ENCODE measurements at places on chromosomes 2 and 18. TPM values are rescaled to one million over a fixed set of nuclear protein-coding genes. Genes with fewer than 3 reads are reported as not detected.

DNA sequence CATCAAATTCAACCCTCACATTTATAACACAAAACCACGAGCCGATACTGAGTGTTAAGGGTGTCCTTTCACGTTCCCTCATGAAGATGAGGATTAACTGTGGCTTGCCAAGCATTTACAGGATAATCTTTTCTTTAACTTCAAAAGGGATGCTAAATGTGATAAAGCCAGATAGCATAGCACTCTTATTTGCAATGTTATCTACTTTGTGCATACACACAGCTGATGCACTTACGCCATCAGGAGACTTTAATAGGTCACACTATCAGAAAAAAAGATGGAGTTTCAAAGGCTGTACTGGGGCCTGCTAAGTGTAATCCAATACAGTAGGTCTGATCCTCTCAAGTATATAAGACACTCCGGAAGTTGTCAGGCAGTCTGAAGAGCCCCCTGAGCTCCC lies 572.7 kb downstream of the PIK3C3 start:
- no peak for DNase-seq

- no peak for DNase-seq
Observed at GRCh38 chr18:52553441-52553840, 213.4 kb downstream of the DCC start.

DNA sequence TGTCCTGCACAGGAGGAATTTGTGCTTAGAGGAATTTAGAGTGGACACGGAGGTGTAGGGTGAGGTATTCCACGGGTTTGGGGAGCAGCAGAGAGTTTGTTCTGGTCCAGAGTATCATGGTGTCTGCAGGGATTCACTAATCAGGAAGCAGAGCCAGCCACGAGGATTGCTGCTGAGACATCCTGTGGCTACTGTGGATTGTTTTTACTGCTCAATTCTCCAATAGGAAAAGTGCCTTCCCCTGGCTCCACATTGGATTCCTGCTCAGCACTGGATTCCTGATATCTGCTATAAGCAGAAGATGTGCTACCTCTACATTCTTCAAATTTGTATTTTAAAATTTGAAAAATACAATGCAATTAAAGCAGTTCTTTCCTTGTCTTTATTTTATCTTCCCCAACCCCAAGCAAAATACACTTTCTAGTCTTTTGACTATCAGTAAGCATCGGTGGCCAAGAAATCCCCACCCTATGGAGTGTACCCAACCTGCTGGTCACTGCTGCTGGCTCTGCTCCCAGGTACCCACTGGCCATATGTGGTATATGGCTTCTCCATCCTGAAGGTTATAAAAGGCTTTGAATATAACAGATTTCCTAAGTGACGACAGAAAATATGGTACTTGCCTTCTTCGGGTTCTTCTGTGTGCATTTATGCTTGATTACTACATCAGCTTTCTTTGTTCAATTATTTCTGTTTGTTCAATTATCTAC lies 1403.0 kb upstream of the NXPH2 start:
- DNase-seq, result no peak

- DNase-seq, result no peak
Observed at GRCh38 chr2:26767894-26768487, 3.9 kb downstream of the SLC35F6 start.

DNA sequence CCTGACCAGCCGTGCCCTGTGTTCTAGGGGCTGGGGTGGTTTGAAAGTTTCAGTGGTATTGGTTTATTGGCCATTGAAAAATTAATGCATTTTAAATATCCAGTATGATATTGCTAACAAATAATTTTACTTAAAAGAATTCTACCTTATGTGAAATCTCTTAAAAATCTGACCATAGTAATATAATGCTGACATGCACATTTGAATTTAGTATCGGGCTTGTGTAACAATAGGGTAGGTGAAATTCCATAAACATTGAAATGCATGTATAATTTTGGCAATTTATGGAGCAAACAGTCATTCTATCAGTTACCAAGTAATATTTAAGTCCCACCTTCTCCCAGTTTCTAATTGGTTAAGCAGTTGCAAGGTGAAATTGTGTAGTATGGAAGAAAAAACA lies 170.5 kb downstream of the DCDC2C start:
- DNase-seq, result no peak

DNA sequence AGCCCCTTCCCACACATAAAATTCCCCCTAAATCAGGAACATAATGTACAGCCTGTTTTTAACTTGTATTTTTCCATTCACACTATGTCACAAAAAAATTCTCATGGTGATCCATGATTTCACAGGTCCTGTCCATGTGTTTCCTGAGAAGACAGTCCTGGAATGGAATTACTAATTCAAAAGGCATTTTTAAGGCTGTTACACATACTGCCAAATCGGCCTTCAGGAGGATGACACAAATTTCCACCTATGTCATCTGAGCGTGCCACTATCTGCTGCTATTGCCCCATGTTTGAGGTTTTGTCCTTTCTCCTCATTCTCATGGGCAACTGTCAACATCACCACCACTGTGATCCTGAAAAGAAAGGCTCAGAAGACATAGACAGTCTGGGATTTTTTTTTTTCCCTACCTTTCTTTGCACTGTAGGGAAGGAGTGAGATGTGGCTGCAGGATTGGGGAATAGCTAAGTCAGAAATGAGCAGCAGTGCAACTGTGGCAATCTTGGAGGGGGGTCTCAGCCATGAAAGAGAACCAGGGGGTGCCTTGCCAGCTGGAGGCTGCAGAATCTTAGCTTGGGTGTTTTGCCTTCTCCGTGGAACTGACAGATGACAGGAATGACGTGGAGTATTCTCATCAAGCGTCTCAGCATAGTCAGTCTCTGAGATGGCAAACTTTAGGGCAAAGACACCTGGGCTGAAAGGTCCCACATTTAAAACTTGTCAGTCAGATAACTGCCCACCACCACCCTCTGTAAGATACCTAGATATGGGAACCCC lies 73.4 kb downstream of the MARCHF4 start:
- DNase-seq, result no peak

- DNase-seq, result no peak
Observed at GRCh38 chr2:205762881-205763280, 80.6 kb downstream of the NRP2 start.

ZNF804A gene
- total RNA-seq, result 2.0 TPM

STEAP3 gene
- total RNA-seq, result 19.0 TPM

FAM237A gene
- not detected for total RNA-seq

- no peak for DNase-seq
Observed at GRCh38 chr2:182625814-182626213, 90.2 kb upstream of the DNAJC10 start.

CYB5A gene
- total RNA-seq, result 74.9 TPM

DNA sequence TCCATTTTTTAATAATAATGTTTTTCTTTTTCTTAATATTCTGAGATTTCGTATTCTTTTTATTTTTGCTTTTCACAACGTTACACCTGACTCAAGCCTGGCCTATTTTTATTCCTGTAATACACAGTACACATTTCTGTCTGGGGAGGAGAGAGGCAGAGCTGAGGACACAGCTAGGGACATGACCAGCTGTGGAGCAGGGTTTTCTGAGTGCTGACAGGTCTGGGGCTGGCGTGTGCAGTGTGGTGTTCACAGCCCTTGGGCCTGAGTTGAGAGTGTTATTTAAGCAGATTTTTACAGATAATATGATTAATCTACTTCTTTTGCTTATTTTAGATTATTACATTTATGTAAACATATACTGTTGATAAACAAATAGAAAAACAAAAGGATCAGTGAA lies 55.9 kb downstream of the ZAP70 start:
- no peak for DNase-seq

- DNase-seq, result no peak
Observed at GRCh38 chr2:3305952-3306351, 71.7 kb downstream of the EIPR1 start.

REEP1 gene
- 6.4 TPM for total RNA-seq

DNA sequence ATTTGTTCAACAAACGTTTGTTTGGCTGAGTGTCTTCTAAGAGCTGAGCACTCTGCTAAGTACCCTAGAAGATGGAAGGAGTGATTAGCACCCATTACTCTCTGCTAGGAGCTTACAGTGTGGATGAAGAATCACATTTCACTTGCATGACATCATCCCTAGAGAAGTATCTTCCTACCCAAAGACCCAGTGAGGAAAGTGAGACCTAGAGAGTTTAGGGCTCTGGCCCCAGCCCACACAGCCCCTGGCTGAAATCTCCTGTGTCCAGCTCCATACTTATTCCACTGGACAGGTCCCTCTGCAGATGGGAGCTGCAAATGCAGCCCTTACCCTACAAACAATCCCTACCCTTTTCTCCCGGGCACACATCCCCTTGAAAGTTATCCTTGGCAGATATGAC lies 26.8 kb upstream of the EPAS1 start:
- DNase-seq, result no peak

- DNase-seq, result no peak
Observed at GRCh38 chr2:241511091-241511741, 2.8 kb upstream of the STK25 start.

DNA sequence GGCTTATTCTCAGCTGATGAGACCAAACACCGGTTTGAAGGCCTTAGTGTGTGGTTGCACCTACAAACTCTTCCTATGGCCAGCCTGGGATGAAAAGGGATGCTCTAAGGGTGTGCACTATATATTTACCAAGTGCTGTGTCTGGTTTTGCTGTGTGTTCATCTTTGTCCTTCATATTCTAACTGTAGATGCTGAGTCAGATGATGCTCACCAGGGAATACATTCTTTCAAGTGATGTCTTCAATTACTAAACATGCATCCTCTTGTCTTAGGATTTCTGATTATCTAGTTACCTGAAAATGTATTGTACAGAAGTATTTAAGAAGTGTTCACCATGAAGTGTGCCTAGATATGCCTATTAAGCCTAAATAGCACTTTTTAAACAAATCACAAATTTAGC lies 1111.6 kb upstream of the ZEB2 start:
- no peak for DNase-seq

DNA sequence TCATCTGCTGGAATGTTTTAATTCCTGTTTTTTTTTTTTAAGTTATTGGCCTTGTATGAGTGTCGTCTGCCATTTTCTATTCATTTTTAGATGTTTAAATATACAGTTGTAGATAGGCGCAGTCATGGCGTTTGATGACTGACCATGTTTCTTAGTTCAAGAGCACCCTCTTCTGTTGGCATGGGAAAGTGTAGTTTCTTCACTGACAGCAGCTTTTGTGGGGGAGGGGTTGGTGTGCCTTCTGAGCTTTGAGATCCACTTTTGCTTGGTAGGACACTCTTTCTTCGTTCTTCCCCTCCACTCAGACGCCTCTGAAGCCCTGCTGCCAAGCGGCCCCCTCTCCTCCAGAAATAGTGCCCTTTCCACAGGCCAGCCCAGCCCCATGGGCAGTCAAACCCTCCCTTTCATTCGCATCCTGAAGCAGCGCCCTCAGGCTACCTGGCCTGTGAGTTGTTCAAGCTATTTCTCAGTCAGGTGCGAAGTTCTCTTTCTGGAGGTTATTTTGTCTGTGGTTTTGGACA lies 492.0 kb downstream of the TNS1 start:
- DNase-seq, result peak; percentile 66

DNA sequence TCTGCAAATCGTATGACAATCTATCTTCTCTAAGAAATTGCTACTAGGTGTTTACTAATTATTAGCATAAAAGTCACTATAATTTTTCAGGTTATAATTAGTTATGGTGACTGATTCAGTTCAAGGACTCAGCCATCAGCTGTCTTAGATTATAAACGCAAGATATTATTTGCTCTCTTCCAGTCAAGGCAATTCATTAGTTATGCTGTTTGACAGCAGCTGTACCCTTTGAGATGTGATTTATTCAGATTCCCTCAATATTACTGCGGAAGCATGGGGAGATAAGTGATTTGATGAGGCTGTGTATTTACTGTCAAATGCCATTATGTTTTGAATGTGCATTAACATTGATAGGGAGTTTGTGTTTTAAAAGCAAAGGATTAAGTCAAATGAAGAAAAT lies 558.9 kb upstream of the FSIP2 start:
- no peak for DNase-seq

GRCh38 chr2:36775806-36776205 lies 79.3 kb downstream of the VIT start:
- no peak for DNase-seq

MARCHF4 gene
- total RNA-seq, result 0.93 TPM
